Hindlimb muscle (tissue), 1 donor: ENCODE measurements at places on chromosomes 11 and 22.

DNA sequence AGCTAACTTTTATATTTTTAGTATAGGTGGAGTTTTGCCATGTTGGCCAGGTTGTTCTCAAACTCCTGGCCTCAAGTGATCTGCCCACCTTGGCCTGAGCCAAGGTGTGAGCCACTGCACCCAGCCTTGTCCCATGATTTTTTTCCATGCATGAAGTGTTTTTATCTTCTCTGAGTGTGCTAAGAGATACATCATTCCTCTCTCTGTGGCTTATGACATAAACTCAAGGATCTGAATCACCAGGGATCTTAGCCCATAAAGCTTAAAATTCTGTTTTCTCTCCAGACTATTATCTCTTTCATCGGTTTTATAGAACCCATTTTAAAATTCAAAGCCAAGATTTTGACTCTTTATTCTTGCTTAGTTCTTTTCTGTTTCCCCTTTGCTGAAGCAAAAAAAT, 48.4 kb upstream of the C11orf58 start:
- DNase-seq = no peak

- DNase-seq = no peak
These were observed 65.1 kb upstream of the PITPNB start for GRCh38 chr22:27984001-27984695.

DNA sequence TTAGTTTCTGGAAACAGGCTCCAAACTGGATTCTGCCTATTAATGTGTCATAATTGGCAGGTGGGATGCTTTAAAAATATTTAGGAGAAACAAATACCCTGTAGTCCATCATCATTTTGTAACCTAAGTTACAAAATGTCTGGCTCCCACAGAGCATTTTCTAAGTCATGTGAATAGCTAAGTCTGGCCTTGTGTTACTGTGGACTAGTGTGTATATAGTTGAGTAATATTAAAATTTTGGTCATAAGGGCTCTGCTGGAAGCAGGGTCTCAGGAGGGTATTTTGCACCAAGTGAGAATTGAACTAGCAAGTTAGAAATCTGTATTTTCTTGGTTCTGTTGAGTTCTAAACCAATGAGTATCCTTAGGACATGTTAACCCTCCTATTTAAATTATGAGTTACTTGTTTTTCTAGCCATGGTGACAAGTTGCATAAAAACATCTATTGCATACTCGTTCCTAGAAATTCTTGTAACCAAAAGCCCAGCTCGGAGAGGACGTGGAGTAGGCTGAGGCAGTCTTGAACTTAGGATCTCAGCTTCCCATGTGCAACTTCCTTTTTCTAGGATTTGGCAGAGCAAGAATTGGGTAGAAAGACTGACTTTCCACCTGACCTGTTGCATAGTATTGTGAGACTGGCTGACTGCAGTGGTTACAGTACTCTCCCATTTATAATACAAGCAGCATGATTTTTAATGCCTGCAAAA, 5.4 kb downstream of the PTPMT1 start:
- no peak for DNase-seq

DNA sequence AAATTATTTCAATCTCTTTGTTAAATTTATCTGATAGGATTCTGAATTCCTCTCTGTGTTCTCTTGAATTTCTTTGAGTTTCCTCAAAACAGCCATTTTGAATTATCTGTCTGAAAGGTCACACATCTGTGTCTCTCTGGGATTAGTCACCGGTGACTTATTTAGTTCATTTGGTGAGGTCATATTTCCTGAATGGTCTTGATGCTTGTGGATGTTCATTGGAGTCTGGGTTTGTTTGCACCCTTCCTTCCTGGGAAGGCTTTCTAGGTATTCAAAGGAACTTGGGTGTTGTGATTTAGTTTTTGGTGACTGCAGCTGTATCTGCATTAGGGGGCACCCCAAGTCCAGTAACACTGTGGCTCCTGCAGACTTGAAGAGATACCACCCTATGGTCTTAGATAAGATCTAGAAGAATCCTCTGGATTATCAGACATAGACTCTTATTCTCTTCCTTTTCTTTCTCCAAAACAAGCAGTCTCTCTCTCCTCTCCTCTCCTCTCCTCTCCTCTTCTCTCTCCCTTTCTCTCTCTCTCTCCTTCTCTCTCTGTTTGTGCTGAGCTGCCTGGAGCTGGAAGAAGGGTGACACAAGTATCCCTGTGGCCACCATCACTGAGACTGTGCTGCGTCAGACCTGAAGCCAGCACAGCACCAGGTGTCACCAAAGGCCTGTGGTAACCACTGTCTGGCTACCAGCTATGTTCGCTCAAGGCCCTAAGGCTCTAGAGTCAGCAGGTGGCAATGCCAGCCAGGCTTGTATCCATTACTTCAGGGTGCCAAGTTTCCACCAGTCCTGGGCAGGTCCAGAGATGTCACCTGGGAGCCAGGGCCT, 3.3 kb upstream of the HEPN1 start:
- no peak for DNase-seq

DNA sequence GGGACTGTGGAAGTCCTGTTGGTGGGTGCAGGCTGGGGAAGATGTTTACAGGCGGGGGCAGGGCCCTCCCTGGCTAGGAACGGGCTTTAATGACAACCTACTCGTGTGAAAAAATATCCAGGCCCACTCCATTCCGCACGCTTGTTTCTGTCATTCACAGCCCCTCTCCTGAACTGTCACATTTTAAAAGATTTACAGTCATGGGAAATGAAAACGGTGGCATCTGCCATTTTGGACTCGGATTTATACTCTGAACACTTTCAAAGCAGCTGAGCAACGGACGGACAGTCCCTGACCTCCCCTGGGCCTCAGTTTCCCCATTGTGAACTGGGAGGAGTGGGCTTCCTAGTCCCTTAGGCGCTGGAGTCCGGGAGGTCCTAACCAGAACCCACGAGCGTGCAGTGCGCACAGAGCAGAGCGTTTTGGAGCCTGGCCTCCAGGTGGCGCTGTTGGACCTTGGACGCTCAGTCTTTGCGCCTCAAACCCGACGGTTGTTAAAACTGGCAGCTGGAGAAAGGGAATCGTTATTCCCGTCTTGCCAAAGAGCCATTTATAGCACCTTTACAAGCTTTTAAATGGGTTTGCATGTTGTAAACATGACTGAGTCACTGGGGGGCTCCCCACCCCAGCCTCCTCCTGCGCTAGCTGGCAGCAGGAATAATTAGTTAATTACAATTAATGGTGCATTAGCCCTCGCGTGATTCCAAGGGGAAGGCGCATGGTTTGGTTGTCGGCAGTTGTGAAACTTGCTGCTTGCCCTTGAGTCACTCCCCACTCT, 75.3 kb downstream of the FBLN1 start:
- DNase-seq = peak; percentile 79

DNA sequence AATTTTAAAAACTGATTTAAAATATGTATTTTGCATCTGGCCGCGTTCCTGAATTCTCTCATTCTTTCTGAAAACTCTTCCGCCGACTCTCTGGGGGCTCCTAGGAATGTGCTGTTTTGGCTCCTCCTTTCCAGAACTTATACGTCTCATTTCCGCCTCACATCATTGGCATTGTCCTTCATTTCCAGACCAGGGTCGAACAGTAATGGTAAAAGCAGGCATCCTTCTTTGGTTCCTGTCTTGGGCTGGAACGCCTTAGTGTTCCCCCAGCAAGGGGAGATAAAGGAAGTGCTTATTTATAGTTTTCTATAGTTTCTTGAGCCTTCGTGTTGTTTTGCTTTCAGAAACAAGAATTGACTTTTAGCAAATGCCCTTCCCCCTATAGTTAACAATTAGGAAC, 10.9 kb upstream of the TNNT3 start:
- DNase-seq = peak; percentile 88
